Subcutaneous adipose tissue (tissue), 4 donors: ENCODE measurements at places on chromosomes 2 and 18. TPM values are rescaled to one million over a fixed set of nuclear protein-coding genes. Genes with fewer than 3 reads are reported as not detected.

Gene DNAJC5G
- total RNA-seq: not detected

Gene SERPINB4
- total RNA-seq: not detected

Gene SKA1
- total RNA-seq: 0.66 TPM

Gene TUBA3D
- total RNA-seq: not detected

Gene EIF2AK3
- 46.3 TPM for total RNA-seq
